NCI-H187 treated with DMSO at 0.1 percent for 48 hours (cell line): ENCODE measurements at places on chromosomes 11 and 22.

- DNase-seq: no peak
These were observed 2.3 kb upstream of the MALAT1 start for GRCh38 chr11:65496304-65497140.

- DNase-seq: no peak
These were observed 44.0 kb downstream of the KIAA1671 start for GRCh38 chr22:24996420-24996952.

- no peak for DNase-seq
These were observed 6.7 kb downstream of the OR6M1 start for GRCh38 chr11:123799438-123799837.

- peak; percentile 34 for DNase-seq
These were observed 3.9 kb upstream of the VSIG10L2 start for GRCh38 chr11:125941619-125942611.

- no peak for DNase-seq
These were observed 168.6 kb downstream of the FAT3 start for GRCh38 chr11:92393218-92393617.

- no peak for DNase-seq
These were observed 4.6 kb upstream of the CDC42BPG start for GRCh38 chr11:64848826-64849597.

DNA sequence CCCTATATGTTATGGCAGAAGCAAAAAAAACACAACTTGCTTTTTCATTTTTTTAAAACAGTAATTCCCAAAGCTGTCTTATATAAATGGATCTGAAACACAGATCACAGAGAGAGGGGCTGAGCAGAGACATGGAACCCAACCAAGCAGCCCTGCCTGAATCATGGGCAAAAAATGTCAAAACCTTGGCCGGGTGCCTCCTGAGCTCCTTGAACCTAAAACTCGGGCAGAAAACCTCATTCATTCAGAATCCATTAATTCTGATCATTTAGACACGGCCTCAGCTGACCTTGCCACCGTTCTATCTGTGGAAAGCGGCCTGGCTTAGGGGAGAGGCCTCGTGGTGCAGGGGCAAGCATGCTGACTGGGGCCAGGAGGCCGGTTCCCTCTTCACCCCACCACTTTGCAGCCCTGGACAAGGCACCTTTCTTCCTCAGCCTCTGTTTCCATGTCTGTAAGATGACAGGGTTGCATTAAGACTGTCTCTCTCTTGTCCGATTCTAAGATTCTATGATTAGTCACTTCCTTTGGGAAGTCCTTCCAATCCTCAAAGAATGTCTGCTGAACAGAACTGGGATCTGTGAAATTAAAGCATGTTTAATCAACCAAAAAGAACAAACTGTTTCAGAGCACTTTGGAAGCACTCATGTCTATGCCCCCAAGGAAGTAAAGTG is 26.0 kb downstream of the TENM4 start:
- DNase-seq: no peak

- no peak for DNase-seq
These were observed 203.7 kb downstream of the TENM4 start for GRCh38 chr11:79237091-79237490.

DNA sequence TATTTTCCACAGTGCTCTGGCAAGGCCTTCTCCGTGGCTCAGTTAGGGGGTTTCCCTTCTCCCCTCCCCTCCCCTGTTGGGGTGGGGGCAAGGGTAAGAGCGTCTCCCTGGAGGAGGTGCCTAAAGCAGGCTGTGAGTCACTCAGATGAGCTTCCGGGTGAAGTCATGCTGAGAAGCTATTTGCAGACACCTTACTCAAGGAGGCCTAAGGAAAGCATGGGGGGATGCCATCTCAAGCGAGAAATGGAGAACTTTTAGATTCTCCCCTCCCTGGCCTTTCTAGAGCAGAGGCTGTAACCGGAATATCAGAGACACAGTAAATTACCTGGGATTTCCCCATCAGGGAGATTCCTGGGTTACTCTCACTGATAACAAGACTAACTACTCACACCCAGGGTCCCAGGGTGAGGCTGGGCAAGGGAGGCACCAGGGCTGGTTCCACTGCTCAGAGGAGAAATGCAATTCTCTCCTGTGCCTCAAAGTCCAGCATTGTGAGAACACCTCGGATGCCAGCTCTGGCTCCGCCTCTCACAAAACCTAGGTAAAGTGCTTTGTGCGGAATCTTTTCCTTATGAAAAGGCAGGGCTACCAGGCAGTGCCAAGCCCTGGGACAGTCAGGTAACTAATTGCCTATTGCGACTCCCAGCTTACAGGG is 123.6 kb downstream of the ABTB2 start:
- DNase-seq: no peak

DNA sequence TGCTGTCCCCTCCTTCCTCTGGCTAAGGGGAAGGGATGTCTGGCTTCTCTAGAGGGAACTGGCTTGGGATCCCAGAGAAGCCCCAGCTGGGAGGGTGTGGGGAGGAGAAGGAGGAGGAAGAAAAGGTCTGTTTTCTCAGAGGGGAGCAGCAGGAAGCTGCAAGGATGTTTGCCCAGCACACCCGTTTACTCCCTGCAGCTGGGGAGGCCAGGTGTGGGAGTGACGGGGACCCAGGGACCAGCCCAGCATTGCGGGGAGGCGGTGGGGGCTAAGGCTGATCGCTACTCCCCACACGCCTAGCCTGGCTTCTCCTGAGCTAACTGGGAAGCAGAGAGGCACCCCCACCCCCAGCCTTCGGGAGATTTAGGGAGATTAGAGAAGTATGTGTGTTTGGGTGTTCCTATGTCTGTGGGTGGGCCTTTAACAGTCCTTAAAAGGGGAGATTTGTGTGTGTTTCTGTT is 3.9 kb downstream of the CREB3L1 start:
- no peak for DNase-seq

DNA sequence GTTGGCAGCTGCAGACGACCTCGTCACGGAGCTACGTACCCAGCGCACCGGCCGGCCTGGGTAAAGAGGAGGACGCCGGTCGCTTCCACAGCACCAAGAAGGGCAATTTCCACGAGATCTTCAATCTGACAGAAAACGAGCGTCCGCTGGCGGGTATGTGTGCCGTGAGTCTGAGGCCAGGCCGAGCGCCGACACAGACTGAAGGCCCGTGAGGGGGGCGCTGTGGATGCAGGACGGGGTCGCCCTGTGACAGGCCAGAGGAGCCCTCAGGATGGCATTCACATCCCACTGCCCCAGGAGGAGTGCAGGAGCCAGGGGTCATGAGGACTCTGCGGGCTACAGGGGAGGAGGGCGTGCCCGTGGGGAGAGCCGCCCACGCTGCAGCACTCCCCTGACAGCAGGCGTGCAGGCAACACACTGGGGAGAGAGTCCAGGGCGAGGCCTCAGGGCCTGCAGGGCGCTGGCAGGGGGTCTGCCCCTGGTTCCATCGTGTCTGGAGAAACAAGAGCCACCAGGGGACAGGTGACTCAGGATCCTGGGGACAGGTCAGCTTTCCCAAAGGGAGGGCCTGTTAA is 53.6 kb downstream of the GRAMD4 start:
- DNase-seq: no peak

DNA sequence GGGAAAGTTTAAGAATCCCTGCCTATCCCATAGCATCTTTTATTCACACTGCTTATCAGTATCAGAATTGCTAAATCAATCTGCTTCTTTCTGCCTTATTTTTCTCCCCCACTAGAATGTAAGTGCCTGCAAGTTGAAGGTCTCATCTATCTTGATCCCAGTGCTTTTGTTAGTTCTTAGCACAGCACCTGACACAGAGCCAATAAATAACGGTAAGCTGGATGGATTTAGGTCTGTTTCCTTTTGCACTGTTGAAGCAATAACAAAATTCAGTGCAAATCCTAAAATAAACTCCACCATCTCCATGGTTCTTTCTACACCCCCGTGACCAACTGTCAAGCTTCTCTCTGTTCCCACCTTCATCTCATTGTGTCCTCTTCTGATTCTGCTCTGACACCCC is 36.7 kb upstream of the CD44 start:
- no peak for DNase-seq

DNA sequence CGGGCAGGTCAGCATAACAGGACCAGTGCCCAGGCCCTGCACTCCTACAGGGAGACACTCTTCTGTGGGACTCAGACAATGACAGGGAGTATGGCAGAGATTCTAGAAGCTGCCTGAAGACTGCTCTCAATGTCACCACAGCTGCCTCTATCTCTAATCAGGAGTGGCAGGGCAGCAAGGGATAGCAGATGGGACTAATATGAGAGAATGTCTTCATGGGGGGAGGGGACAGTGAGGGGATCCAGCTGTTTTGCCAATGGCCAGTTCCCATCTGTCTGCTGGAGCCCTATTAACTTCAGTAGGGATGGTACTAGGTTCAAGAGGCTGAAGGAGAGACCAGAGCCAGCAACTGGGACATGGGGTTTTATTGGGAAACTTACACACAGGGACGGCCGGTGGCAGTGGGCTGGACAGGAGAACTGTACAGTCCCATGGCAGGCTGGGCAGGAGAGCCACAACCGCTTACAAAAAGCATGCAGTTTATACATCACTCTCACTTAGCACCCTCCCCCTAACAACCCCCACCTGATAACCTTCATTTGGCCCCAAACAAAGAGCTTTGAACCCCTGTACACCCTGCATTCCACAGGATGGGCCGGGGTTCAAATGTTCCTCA is 2.5 kb upstream of the CD82 start:
- no peak for DNase-seq

GRCh38 chr11:36041988-36042611 is 98.2 kb downstream of the LDLRAD3 start:
- DNase-seq: no peak

GRCh38 chr11:70270877-70271648 is 573 bp downstream of the PPFIA1 start:
- no peak for DNase-seq

GRCh38 chr11:126497581-126498122 is 142.2 kb downstream of the ST3GAL4 start:
- DNase-seq: no peak

GRCh38 chr11:10461276-10461790 is 6.3 kb downstream of the AMPD3 start:
- DNase-seq: no peak

- DNase-seq: no peak
These were observed 78.6 kb upstream of the RTL6 start for GRCh38 chr22:44576311-44577260.

- DNase-seq: no peak
These were observed 64.3 kb upstream of the PPARA start for GRCh38 chr22:46085828-46086576.

GRCh38 chr11:20448834-20449233 is 61.3 kb downstream of the PRMT3 start:
- DNase-seq: no peak

- no peak for DNase-seq
These were observed 102.4 kb upstream of the B3GAT1 start for GRCh38 chr11:134514354-134514951.

- no peak for DNase-seq
These were observed 35.2 kb upstream of the CLDN5 start for GRCh38 chr22:19559324-19559811.

DNA sequence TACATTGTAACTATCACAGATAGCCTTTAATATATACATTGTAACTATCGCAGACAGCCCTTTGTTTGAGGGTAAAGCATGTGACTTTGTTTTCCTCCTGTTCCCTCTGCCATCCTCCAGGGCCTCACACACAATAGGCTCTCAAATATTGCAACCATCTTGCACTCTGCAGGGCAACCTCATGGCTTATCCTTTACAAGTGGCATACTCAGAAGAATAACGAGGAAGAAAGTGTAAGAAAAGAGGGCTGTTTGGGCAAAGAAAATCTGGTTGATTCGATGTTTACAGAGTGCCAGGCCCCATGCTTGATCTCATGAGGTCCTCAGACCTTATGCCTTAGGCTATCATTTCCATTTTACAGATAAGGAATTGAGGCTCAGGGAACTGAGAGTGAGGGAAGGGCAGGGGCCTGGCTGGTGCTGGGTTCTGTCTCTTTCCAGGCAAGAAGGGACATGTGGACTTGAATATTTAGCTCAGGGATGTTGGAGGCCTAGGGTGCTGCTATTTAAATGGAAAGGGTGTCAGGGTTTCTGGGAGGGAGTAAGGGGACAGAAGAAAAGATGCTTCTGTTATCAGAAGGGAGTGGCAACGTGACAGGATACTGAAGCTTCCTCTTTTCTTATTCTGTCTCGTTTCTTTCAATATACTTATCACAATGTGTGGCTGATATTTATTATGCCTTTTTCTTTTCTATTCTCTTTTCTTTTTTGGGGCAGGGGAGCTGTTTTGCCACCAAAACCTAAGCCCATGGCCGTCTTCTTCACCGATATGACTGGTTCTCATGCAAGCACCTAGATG is 1.1 kb upstream of the SAMM50 start:
- DNase-seq: no peak

GRCh38 chr11:123373754-123374621 is 56.1 kb upstream of the GRAMD1B start:
- no peak for DNase-seq

DNA sequence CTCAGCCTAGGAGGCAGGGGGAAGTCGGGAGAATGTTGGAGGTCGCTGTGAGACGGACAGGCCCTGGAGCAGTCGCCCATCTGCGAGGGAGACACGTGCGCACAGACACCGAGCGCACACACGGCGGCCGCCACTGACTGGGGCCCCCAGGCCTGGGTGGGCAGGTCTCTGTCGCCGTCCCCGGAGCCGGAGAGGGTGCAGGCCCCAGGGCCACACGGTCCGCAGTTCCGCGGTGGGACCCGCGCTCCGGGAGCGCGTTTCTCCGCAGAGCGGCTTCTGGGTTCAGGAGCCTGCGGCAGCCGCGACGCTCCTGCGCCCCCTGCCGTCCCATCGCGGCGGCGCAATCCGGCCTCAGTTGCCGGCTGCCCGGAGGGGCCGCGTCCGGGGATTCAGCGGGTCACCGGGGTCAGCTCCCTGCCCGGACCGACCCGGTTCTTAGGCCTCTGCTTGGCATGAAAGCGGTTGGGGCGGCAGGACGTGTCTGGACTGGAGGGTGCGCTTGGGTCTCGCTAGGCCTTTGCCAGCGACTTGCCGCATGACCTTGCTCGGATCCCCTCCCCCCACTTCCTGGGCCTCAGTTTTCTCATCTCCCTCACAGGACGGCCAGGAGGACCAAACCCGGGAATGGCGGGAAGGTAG is 31.2 kb downstream of the PDE2A start:
- no peak for DNase-seq

DNA sequence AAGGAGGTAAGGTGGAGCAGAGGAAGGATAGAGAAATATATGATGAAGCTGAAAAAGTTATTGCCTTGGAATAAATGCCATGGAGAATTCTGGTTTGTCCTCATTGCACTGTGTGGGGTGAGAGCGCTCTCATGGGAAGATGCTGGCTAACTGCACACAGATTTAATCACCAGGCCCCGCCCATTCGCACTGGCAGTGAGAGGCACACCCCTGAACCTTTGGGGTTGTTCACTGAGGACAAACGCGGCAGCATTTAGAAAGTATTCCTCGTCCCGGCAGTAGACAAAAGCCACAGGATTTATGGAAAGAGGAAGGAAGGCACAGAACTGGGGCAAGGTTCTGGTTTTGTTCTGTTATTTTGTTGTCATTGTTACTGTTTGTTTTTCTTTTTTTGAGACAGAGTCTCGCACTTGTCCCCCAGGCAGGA is 70.2 kb downstream of the MED15 start:
- DNase-seq: no peak

GRCh38 chr11:6202041-6202440 is 3.0 kb downstream of the OR52W1 start:
- no peak for DNase-seq

- no peak for DNase-seq
These were observed 203.5 kb upstream of the MTNR1B start for GRCh38 chr11:92765965-92766371.

GRCh38 chr11:111663820-111664219 is 61.6 kb downstream of the SIK2 start:
- DNase-seq: no peak

- no peak for DNase-seq
These were observed 112.2 kb upstream of the B3GAT1 start for GRCh38 chr11:134524201-134524600.
